ENCODE measurements at places on chromosomes 12 and 14. TPM values are rescaled to one million over a fixed set of nuclear protein-coding genes. Genes with fewer than 3 reads are reported as not detected.

Gene CLEC9A
- total RNA-seq, result not detected

Gene ZNF605
- 12.3 TPM for total RNA-seq

Gene GSG1
- total RNA-seq, result not detected

Gene TAMALIN
- total RNA-seq, result 58.5 TPM
